ENCODE measurements at places on chromosomes 4 and X.

GRCh38 chrX:28706964-28707363, 119.7 kb downstream of the IL1RAPL1 start:
- no peak for DNase-seq

DNA sequence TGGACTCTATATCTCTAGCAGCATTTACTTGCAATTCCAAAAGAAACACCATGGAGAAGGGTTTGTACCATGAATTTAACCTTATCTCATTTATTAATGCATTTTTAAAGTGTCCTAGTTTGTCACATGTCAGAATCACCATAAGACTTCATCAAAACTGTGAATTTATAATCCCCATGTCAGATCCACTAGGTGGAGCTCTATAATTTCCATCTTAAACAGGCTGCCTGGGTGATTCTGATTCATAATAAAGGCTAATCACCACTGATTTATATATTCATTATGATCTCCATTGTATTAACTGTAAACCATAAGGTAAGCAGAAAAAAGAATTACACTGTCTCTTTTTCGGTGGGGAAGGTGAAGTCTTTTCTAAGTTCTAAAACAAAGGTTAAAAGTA, 4.0 kb downstream of the TCEAL2 start:
- no peak for DNase-seq

- no peak for DNase-seq
Measured at GRCh38 chr4:113945906-113946305, 33.5 kb downstream of the ARSJ start.

DNA sequence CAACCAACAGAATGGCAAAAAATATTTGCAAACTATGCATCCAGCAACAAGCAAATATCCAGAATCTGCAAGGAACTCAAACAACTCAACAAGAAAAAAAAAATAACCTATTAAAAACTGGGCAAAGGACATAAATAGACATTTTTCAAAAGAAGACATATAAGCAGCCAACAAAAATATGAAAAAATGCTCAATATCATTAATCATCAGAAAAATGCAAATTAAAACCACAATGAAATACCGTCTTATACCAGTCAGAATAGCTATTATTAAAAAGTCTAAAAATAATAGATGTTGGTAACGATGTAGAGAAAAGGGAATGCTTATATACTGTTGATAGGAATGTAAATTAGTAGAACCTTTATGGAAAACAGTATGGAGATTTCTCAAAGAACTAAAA, 53.4 kb downstream of the WDR19 start:
- no peak for DNase-seq

DNA sequence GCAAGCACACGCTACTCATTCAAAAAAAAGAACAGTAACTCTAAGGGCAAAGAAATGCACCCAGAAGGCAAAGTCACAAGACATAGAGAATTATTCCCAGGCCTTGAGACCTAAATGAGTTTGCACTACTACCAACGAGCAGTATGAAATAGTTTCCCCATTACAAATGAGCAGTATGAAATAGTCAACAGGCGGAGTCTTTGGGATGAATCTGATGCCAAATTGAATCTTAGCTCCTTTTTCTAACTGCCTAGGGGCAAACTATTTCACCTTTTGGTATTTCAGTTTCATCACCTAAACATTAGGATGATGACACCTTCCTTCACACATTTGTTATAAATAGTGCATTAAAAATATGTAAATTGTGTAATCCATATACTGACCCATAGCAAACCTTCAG, 213.0 kb upstream of the FAT4 start:
- no peak for DNase-seq

DNA sequence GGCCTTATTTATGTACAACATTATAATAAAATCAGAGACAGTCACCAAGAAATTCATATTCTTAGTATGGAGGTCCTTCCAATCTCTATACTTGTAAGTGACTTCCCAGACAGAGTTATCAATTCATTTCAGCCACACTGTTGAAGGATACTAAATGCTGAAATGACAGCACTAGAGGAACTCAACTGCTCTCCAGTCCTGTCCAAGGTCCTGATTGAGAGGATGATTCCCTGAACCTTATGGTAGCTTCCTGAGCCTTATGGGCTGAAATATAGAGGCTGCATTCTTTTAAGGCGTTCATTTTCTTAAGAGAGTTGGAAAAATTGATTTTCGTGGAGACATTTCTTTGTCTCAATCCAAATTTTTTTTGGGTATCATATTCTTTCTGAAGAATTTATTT, 205.9 kb downstream of the TLL1 start:
- no peak for DNase-seq

DNA sequence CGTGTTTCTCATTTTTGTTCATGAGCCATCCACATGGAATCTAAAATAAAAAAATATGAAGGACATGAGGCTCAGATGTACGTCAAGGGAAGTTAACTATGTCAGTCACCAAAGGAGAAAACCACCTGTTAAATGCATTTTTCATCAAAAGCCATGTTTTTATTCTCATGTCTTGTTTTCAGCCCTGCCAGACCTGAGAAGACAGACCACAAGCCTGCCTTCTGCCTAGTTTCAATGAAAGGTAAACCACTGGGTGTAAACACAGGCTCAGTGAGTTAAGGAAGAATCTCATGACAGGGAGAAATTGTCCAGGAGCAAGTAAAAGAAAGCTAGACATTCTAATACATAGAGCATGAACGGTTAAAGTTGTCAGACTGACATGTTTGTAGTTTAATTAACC, 52.3 kb upstream of the TNIP3 start:
- no peak for DNase-seq

DNA sequence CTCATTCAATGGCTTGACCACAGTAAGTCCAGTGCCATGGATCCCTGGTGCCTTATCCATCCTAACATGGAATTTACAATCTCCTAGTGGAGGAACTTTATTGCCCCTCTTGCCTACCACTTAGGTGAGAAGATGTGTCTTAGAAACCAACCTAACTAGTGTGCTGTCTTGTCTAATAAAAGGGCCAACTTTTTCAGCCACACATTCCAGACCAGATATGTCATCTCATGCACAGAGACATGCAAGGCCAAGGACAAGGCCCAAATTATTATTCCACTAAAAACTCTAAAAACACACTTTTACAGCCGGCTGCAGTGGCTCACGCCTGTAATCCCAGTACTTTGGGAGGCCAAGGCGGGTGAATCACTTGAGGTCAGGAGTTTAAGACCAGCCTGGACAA, 10.6 kb upstream of the PRDX4 start:
- DNase-seq, result no peak

GRCh38 chr4:85708468-85708867, 233.5 kb downstream of the ARHGAP24 start:
- no peak for DNase-seq

- DNase-seq, result peak; percentile 55
Measured at GRCh38 chr4:142815834-142816233, 30.3 kb downstream of the INPP4B start.

- peak; percentile 21 for DNase-seq
Measured at GRCh38 chr4:52576326-52576725, 82.8 kb downstream of the USP46 start.

- peak; percentile 76 for DNase-seq
Measured at GRCh38 chrX:107776649-107777535, 641 bp upstream of the NCBP2L start.

GRCh38 chrX:150028692-150029091, 90.4 kb upstream of the EOLA2 start:
- no peak for DNase-seq

DNA sequence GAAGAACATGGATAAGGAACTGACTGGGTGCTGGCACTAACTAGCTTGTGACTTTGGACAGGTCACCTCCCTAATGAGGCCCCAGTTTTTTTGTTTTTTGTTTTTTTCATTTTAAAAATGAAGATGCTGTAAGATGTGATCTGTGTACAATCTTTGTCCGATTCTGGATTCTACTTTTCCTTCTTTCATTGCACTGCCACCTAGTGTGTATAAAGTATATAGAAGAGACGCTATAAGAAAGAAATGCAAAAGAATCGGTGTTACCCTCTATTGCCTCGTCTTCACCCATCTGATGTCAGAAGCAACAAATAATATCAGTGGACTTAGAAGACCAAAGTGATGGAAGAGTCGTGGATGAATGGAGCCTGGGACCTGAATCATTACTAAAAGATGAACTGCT, 58.6 kb upstream of the P2RY10 start:
- no peak for DNase-seq

- no peak for DNase-seq
Measured at GRCh38 chrX:112083624-112084326, 1.2 kb upstream of the TRPC5 start.

DNA sequence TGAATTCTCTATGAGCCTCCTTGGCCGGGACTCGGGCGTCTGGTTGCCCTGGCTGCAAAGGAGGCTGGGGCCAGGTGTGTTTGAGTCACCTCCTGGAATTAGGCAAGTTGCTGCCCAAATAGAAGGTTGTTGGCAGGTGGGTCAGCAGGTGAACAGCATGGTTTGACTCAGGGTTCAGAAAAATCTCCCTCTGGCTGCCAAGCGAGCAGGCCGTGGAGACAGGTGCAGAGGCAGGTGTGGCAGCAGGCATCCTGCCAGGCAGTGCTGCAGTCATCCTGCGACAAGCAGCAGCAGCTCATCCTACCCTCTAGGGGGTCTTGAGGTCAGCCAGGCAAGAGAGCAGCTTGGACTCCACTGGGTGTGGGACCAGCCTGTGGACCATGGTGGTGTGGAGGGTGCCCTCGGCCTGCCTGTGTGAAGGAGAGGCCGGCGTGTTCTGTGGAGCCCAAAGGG, 8.2 kb downstream of the MSANTD1 start:
- no peak for DNase-seq

- no peak for DNase-seq
Measured at GRCh38 chr4:153528705-153529485, 62.7 kb downstream of the TMEM131L start.

GRCh38 chrX:103002576-103002975, 61.4 kb downstream of the BEX1 start:
- DNase-seq, result no peak

- no peak for DNase-seq
Measured at GRCh38 chrX:50747471-50747900, 66.5 kb downstream of the SHROOM4 start.

DNA sequence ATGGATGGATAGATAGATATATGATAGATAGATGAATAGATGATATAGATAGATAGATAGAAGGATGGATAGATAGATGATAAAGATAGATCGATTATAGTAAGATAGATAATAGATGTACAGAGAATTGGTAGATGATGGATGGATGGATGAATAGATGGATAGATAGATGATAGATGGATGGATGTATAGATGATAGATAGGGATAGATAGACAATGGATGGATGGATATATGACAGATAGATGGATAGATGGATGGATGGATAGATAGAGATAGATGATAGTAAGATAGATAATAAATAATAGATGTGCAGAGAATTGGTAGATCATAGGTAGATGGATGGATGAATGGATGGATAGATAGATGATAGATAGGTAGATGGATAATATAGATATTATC, 12.2 kb downstream of the GYG2 start:
- DNase-seq, result no peak

DNA sequence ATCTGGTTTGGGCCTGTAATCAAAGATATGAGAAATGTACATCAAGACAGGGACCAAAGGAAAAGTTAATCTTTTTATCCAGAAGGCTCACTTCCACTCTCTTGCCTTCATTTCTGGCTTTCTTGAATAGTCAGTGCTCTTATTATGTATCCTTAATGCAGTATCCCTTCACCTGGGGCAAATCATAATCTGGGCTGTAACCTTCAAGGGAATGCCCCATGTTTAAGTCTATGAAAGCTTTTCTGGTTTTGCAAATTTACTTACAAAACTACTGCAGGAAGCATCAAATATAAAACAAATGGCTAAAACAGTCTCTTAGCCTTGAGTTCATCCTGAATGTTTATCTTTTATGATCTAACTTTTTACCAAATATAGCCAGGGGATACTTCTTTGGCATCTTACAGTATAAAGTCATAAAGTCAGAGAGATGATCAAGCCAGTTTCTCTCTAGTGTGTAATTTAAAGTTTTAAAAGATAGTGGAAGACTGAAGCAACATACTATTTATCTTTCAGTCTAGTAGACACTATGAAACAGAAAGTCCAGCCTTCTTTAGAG, 1214.8 kb downstream of the STIM2 start:
- DNase-seq, result no peak

- DNase-seq, result no peak
Measured at GRCh38 chrX:150463566-150463965, 100.4 kb downstream of the MAMLD1 start.

- no peak for DNase-seq
Measured at GRCh38 chr4:70177090-70177489, 18.4 kb upstream of the ODAM start.

- peak; percentile 4 for DNase-seq
Measured at GRCh38 chr4:52588097-52588496, 71.0 kb downstream of the USP46 start.

DNA sequence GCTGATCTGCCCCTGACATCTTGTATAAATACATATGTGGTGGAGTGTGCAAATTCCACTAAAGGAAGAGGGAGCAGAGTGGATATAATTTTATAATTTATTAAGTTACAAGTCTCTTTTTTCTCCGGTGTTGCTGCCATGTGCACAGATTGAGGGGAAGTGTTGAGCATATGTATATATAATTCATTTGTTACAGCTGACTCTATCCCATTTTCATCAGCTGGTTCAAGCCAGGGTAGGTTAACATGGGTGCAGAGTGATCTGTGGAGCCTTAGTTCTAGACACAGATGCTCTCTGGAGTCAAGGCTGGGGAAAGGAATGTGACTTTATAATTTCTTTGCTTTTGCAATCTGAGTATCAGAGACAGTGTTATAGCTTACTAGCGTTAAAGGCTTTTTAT, 103.5 kb downstream of the WWC2 start:
- DNase-seq, result no peak

DNA sequence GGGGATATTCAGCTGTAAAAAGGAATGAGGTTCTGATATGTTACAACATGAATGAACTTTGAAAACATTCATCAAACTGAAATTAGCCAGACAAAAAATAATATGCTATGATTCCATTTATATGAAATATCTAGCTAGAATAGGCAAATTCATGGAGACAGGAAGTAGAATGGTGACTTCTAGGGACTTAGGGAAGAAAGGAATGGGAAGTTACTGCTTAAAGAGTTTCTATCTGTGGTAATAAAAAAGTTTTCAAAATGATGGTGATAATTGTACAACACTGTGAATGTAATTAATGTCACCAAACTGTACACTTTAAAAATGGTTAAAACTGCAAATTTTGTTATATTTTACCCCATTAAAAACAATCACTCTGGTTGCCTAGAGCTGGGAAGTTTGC, 30.2 kb downstream of the SMIM14 start:
- no peak for DNase-seq

- DNase-seq, result no peak
Measured at GRCh38 chr4:118967393-118967792, 78.7 kb downstream of the SYNPO2 start.

GRCh38 chr4:89113415-89113814, 2.1 kb downstream of the TIGD2 start:
- no peak for DNase-seq

DNA sequence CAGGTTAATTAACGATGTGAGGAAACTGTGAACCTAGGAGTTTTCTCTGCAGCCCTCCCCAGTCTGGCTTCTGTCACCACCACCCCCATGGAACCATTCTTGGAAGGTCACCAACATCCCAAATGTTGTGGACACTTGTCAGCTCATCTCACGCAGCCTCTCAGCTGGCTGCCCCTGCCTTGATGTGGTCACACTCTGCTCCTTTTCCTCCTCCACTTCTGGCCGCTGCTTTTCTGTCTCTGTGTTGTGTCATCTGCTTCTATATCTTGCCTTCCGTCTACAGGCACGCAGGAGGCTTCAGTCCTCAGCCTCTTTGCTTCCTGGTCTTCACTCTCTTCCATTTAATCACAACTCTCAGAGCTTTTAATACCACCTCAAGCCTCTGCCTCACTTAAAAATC, 371.5 kb upstream of the SLIT2 start:
- no peak for DNase-seq

GRCh38 chrX:46716796-46717195, 42.1 kb downstream of the SLC9A7 start:
- no peak for DNase-seq

- DNase-seq, result no peak
Measured at GRCh38 chr4:108527723-108528122, 92.7 kb upstream of the RPL34 start.
